Foreskin keratinocyte (primary cell): ENCODE measurements at places on chromosomes 4 and X.

- DNase-seq, result no peak
Observed at GRCh38 chr4:139773560-139774318, 108.1 kb downstream of the MGST2 start.

GRCh38 chr4:6419452-6420028, 52.9 kb downstream of the PPP2R2C start:
- DNase-seq, result no peak

DNA sequence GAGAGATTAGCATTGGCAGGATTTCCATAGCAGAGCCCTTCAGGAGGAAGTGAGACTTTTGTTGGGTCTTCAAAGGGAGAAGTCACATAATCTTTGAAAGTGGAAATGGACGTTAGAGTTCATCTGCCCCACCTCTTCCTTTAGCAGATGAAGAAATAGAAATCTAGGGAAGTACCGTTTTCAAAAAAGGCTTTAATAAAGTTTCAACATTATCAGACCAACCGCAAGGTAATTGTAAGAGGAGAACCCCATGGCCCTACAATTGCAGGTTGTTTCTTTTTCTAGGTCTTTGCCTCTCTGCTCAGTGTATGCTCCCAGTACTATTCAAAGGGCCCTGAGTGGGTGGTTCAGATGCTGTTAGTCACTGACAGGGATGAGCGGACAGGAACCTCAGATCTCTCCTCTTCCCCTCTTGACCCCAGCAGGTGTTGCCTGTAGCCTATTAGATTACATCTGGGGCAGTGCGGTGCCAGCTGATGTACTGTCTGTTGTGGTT, 48.6 kb upstream of the AP1S2 start:
- DNase-seq, result no peak

DNA sequence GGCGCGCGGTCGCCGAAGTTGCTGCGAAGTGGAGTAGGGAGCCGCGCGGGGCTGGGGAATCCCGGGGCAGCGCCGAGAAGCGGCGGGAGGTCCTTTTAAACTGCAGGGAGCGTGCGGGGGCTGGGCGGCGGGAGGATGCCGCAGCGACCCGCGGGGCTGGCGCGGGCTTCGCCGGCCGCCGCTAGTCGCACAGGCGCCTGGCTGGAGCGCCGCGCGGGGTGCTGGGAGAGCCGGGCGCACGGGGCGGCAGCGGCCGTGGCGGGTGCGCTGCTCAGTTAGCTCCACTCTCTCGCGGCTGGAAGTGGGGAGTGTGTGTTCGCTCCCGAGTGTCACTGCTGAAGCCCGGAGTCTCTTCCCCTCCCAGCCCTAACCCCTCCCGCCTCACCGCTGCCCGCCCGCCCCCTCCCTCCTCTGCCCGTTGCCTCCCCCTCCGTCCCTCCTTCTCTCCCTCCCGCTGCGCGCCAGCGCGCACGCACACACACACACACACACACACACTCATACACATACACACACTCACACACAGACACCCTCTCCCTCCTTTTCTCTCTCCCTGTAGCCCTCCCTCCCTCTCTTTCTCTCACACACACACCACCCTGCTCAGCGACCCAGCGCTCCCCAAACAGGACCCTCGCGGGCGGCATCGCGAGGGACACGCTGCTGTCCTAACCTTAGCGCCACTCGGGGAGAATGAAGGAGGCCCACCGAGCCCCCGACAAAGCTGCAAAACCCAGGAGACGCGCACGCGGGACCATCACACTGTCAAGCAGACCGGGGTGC, at the start of gene NDNF:
NDNF (minus strand) TSS at position 312 of the 780 bp plus-strand sequence. CDS start 26,698 bp downstream, outside the sequence.
- DNase-seq, result no peak

DNA sequence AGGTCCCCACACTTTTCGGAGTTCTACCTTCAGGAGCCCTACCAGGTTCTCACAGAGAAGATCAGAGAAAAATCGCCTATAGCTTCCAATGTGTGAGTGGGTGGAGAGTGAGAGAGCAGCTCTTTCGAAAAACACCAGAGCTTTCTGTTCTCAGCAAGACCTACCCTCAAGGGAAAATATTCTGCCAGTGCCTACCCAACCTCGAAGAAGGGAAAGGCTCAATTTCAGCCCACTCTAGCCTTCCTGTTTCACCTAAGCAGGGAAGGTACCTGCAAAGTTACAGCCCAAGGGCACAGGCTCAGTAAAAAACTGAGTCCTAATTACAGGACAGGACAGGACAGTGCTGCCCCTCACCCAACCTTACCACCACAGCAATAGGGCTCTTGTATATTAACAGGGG, 104.0 kb upstream of the WDR17 start:
- DNase-seq, result no peak

GRCh38 chr4:175371091-175371490, 441.0 kb downstream of the GPM6A start:
- no peak for DNase-seq

DNA sequence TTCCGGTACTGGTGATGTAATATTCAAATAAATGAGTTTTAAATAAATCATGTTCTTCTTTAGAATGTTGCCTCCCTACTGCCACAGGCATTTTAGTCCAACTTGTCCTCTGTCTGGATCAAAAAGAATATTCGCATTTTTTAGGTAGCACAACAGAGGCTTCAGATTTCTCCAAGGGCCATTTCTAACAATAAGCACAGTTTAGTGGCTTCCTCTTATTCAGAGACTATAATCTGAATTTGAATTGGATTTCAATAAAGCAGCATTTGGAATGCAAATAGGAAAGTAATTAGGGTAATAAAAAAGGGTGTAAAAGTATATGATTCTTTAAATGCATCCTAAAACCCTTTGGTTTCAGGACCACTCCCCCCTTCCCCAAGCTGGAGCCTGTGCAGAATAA, 167.9 kb upstream of the GLRA2 start:
- DNase-seq, result no peak

DNA sequence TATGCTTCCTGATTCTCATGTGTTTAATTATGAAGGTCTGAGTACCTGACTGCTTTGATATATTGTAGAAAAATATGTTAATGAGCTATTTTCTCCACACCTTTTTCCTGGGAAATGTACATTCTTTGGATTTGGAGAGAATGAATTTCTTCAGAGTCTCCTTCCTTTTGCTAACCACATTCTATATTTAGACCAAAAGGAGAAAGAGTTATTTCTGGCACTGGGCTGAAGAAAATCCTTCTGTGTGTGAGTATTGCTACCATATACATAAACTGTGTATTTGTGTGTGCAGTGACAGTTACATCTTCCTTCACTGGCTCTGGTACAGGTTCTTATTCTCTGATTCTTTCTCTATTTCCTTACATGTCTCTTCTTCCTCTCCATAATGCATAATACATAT, 44.5 kb upstream of the PGRMC2 start:
- no peak for DNase-seq

DNA sequence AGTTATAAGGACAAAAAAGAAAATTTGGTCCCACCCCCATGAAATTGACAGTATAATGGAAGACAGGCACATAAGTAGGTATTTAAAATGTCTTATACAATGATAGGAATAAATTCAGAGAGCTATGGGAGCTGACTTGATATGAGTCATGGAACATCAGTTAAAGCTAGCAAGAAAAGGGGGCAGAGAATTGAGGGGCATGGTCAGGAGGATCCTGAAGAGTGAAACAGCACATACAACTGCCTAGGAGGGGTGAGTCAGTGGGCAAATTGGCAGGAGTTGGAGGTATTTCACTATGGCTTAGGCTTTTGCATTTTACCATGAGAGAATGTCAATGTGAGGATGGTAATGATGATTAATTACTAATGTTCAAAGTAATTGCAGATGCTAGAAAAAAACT, 95.4 kb upstream of the BANK1 start:
- DNase-seq, result peak; percentile 13

- DNase-seq, result no peak
Observed at GRCh38 chr4:155143512-155143911, 64.9 kb upstream of the NPY2R start.

DNA sequence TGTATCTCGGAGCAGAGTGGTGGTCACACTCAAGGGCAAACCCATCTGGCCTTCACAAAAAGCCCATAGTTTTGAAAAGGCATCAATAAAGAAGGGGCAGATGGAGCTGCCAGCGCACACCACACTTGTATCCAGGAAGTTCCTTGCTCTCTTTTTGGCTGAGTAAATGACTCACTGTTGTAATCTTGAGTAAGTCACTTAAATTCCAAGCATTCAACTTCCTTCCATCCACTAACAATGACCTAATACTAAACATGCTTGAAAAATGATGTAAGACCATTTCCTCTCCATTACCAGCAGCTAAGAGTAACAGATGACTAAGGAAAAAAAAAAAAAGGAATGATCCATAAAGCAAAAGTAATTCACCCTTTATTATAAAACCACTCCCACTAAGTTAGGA, 32.4 kb upstream of the MYOZ2 start:
- peak; percentile 98 for DNase-seq
